ENCODE measurements at places on chromosomes 2 and 18. TPM values are rescaled to one million over a fixed set of nuclear protein-coding genes. Genes with fewer than 3 reads are reported as not detected.

DNA sequence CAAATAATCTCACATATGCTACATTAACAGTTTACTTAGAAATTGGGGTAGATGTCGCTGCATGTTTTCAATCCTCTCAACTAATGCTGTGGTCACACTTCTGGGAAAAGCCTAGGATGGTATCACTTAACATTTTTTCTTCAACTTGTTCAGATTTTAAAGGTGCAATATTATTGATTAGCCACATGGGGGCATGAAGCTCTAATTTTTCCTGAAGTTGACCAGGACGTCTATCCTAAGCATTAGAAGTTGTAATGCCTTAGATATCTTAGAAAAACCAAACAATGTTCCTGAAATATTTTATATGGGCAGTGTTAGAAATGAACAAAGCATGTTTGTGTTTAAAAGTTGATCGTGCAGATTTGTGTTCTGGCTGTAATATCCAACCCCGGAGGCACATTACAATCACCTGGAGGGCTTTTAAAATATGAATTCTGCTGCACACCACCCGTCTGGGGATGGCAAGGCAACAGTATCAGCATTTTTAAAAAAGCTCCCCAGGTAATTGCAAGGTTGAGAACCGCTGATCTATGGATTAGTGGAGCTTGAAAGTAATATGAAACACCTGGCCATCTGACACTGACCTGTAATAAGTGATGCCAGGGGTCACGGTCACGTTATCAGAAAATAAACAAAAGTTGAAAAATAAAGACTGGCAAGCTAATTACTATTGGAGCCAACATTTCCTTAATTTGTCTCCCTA is 100.5 kb upstream of the LMAN1 start:
- H3K4me1 ChIP-seq: peaks cover 13% of the 10 kb centered on the region
- peaks cover 4% of the 10 kb centered on the region for H3K27me3 ChIP-seq
- H3K27ac ChIP-seq: no peak overlapping the region

GRCh38 chr2:241492174-241492565 is 16.2 kb downstream of the STK25 start:
- H3K4me1 ChIP-seq: peaks cover 6% of the 10 kb centered on the region
- H3K27me3 ChIP-seq: peaks cover 11% of the 10 kb centered on the region
- H3K27ac ChIP-seq: no peak overlapping the region
- no peak overlapping the region for H3K4me3 ChIP-seq

- peaks cover 23% of the 10 kb centered on the region for H3K4me1 ChIP-seq
- H3K4me3 ChIP-seq: no peak overlapping the region
- H3K36me3 ChIP-seq: no peaks in the 10 kb centered on the region
Measured at GRCh38 chr18:24486684-24487083, 26.2 kb downstream of the HRH4 start.

Gene C18orf54
- total RNA-seq: 20.0 TPM

Gene GPBAR1
- total RNA-seq: 1.6 TPM

- H3K4me3 ChIP-seq: no peak overlapping the region
- no peaks in the 10 kb centered on the region for H3K27me3 ChIP-seq
- H3K27ac ChIP-seq: no peak overlapping the region
- no peaks in the 10 kb centered on the region for H3K36me3 ChIP-seq
- H3K4me1 ChIP-seq: no peaks in the 10 kb centered on the region
- no peak for DNase-seq
Measured at GRCh38 chr18:55119434-55119833, 160.2 kb upstream of the CCDC68 start.

DNA sequence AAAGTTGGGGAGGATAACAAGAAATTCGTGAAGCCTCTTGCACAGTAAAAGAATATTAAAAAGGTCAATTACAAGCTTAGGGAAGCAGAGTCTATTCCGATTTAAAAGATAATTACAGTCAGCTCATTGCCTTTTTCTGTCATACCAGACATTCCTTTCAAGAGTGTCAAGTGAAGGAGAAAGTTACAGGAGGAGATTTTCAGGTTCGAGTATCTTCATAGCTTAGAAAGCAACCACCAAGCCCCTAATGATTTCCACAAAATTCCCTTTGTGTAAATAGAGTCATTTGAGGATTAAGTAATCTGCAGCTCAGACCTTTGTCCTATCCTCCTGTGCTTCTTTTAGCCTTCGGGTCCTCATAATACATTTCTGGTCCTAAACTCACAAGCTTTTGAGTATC is 414.9 kb downstream of the CDH2 start:
- H3K27ac ChIP-seq: no peak overlapping the region
- no peaks in the 10 kb centered on the region for H3K36me3 ChIP-seq
- no peaks in the 10 kb centered on the region for H3K4me1 ChIP-seq
- DNase-seq: no peak
- H3K4me3 ChIP-seq: no peak overlapping the region

GRCh38 chr2:168649105-168649504 is 153.3 kb upstream of the NOSTRIN start:
- peaks cover 2% of the 10 kb centered on the region for H3K27me3 ChIP-seq
- H3K4me1 ChIP-seq: peaks cover 22% of the 10 kb centered on the region
- DNase-seq: no peak
- H3K4me3 ChIP-seq: peak overlapping the region; percentile 27
- H3K27ac ChIP-seq: peak overlapping the region; percentile 53
- no peaks in the 10 kb centered on the region for H3K36me3 ChIP-seq

Gene PPIG
- 33.7 TPM for total RNA-seq

Gene NEUROD1
- 65.5 TPM for total RNA-seq

Gene NT5C1B
- total RNA-seq: not detected

GRCh38 chr2:31523871-31524492 is 56.8 kb downstream of the SRD5A2 start:
- H3K27me3 ChIP-seq: no peaks in the 10 kb centered on the region
- no peak overlapping the region for H3K27ac ChIP-seq
- H3K4me1 ChIP-seq: no peaks in the 10 kb centered on the region
- no peaks in the 10 kb centered on the region for H3K36me3 ChIP-seq

GRCh38 chr2:159227467-159227866 is 59.0 kb downstream of the WDSUB1 start:
- no peak overlapping the region for H3K27ac ChIP-seq
- peaks cover 11% of the 10 kb centered on the region for H3K4me1 ChIP-seq
- H3K27me3 ChIP-seq: no peaks in the 10 kb centered on the region
- H3K36me3 ChIP-seq: no peaks in the 10 kb centered on the region

- no peaks in the 10 kb centered on the region for H3K4me1 ChIP-seq
- H3K4me3 ChIP-seq: no peak overlapping the region
- H3K36me3 ChIP-seq: peaks cover 29% of the 10 kb centered on the region
- DNase-seq: no peak
Measured at GRCh38 chr2:206031950-206032567, 53.9 kb downstream of the INO80D start.

GRCh38 chr2:201983174-201983573 is 50.5 kb upstream of the FZD7 start:
- H3K4me1 ChIP-seq: peaks cover 29% of the 10 kb centered on the region
- H3K4me3 ChIP-seq: no peak overlapping the region
- H3K27me3 ChIP-seq: no peaks in the 10 kb centered on the region
- H3K36me3 ChIP-seq: no peaks in the 10 kb centered on the region
- DNase-seq: peak; percentile 33

GRCh38 chr2:238069877-238070276 is 9.1 kb downstream of the SCLY start:
- peaks cover 5% of the 10 kb centered on the region for H3K4me1 ChIP-seq
- peaks cover 20% of the 10 kb centered on the region for H3K36me3 ChIP-seq
- no peaks in the 10 kb centered on the region for H3K27me3 ChIP-seq
- H3K4me3 ChIP-seq: no peak overlapping the region

DNA sequence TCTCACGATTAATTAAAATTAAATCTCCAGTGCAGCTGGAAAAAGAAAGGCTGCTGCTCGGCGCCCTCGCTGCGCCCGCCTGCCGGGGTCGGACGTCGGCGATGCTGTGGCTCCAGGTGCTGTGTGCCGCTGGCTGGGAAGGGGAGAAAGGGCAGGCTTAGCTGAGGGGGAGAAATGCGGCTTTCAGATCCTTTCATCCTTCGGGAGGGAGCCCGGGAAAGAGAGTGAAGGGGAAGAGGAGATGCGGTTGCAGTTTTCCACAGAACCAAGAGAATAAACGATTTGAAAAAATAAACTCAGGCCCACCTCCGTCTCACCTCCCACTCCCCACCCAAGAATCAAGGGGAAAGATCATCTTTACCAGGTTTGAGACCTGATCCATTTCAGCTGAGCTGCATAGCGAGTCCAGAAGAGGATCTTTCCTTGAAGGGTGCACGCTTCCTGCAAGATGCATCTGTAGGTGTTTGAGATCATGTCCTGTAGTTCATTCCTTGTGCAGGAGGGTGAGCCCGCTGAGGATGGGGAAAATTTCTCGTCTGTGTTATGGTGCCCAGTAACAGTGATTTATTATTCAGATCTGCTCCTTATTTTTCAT is 495 bp downstream of the TMEM169 start:
- H3K4me1 ChIP-seq: peaks cover 30% of the 10 kb centered on the region
- DNase-seq: no peak
- peaks cover 21% of the 10 kb centered on the region for H3K27me3 ChIP-seq
- peaks cover 6% of the 10 kb centered on the region for H3K36me3 ChIP-seq
- peak overlapping the region; percentile 100 for H3K27ac ChIP-seq

Gene BMP10
- not detected for total RNA-seq

- H3K4me1 ChIP-seq: peaks cover 8% of the 10 kb centered on the region
- H3K27ac ChIP-seq: no peak overlapping the region
- H3K36me3 ChIP-seq: no peaks in the 10 kb centered on the region
- no peak overlapping the region for H3K4me3 ChIP-seq
- DNase-seq: no peak
- H3K27me3 ChIP-seq: peaks cover 6% of the 10 kb centered on the region
Measured at GRCh38 chr2:109475531-109476210, 138.1 kb downstream of the SEPTIN10 start.

DNA sequence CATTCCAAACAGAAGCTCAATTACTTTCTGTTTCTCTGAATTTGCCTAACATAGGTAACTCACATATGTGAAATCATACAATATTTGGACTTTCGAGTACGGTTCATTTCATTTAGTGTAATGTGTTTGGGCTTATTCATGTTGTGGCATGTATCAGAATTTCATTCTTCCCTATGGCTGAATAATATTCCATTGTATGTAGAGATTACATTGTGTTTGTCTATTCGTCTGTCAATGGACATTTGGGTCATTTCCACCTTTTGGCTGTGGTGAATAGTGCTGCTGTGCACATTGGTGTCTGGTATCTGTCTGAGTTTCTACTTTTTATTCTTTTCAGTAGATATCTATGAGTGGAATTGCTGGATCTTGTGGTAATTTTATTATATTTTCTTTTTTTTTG is 43.9 kb downstream of the LBH start:
- no peak overlapping the region for H3K27ac ChIP-seq
- H3K27me3 ChIP-seq: no peaks in the 10 kb centered on the region
- H3K4me1 ChIP-seq: no peaks in the 10 kb centered on the region
- H3K4me3 ChIP-seq: no peak overlapping the region

All from glutamatergic neuron (in vitro differentiated cells).